ENCODE measurements at places on chromosomes 7 and 10.

- no peak for DNase-seq
- H3K4me3 ChIP-seq: no peak overlapping the region
- H3K27ac ChIP-seq: no peak overlapping the region
- no peaks in the 10 kb centered on the region for H3K36me3 ChIP-seq
- peaks cover 5% of the 10 kb centered on the region for H3K4me1 ChIP-seq
Observed at GRCh38 chr10:113069595-113069994, 119.5 kb downstream of the TCF7L2 start.

DNA sequence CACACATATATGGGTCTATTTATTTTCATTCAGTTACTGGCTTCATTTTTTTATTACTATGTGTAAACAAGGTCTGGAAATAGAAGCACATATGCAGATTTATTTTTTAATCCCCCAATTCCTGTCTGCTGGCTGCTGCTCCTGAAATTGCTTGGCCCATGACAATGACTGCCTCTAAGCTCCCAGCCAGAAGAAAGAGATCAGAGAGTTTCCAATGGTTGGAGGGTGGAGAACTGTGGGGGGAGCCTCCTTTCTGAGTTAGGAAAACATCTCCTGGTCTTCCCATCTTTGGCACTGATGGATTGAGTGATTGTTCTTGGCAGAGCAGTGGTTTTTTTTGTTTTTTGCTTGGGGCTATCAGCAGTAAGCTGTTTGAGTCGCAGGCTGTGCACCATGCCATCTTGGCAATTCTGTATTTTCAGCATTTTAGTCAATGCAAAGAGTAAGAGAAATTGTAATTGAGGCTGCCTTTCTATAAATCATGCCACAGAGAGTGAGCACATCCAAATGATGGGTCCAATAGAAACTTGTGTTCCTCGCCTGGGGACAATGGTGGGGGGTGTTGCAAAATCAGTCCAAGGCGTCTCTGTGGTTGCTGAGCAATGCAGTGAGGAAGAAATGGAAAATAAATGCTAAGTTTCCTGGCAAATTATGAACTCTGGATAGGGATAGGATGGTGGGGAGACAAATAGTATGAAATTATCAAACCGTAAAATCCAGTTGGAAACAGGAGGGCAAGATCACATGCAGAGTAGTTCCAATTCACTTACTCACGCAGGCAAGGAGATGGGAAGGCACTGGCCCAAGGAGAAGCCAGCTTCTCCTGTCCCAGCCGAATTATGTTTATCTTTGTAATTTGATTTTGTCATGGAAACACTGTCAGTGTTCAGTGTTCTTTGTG lies 382.4 kb downstream of the SORCS3 start:
- H3K27me3 ChIP-seq: no peaks in the 10 kb centered on the region
- peaks cover 10% of the 10 kb centered on the region for H3K4me1 ChIP-seq
- H3K4me3 ChIP-seq: no peak overlapping the region
- no peaks in the 10 kb centered on the region for H3K36me3 ChIP-seq
- H3K27ac ChIP-seq: no peak overlapping the region
- no peak for DNase-seq

DNA sequence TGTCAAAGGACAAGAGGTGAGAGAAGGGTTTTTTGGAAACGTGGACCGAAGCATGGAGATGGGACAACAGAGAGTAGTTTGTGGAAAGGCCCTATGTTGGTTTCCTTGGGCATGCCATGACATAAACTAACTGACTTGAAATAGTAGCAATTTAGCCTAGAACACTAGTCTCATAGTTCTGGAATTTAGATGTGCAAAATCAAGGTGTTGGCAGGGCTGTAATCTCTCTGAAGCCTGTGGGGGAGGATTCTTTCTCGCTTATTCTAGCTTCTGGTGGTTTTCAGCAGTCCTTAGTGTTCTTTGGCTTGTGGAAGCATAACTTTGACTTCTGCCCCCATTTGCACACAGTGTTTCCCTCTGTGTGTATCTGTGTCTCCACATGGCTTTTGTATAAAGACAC lies 283.4 kb downstream of the GFRA1 start:
- H3K4me1 ChIP-seq: peaks cover 11% of the 10 kb centered on the region
- no peaks in the 10 kb centered on the region for H3K27me3 ChIP-seq
- H3K4me3 ChIP-seq: no peak overlapping the region
- peaks cover 9% of the 10 kb centered on the region for H3K36me3 ChIP-seq
- no peak overlapping the region for H3K27ac ChIP-seq

- no peak overlapping the region for H3K4me3 ChIP-seq
- H3K36me3 ChIP-seq: no peaks in the 10 kb centered on the region
- peaks cover 13% of the 10 kb centered on the region for H3K27me3 ChIP-seq
- peak overlapping the region; percentile 43 for H3K27ac ChIP-seq
Observed at GRCh38 chr7:2016761-2017480, 215.8 kb downstream of the MAD1L1 start.

- H3K27me3 ChIP-seq: peaks cover 5% of the 10 kb centered on the region
- DNase-seq: no peak
- no peak overlapping the region for H3K4me3 ChIP-seq
- H3K36me3 ChIP-seq: no peaks in the 10 kb centered on the region
- no peaks in the 10 kb centered on the region for H3K4me1 ChIP-seq
Observed at GRCh38 chr7:5143935-5144903, 45.8 kb upstream of the WIPI2 start.

GRCh38 chr10:13016426-13016825 lies 14.9 kb upstream of the CCDC3 start:
- no peaks in the 10 kb centered on the region for H3K36me3 ChIP-seq
- no peak overlapping the region for H3K4me3 ChIP-seq
- H3K27ac ChIP-seq: no peak overlapping the region
- no peak for DNase-seq
- H3K27me3 ChIP-seq: no peaks in the 10 kb centered on the region
- H3K4me1 ChIP-seq: no peaks in the 10 kb centered on the region

DNA sequence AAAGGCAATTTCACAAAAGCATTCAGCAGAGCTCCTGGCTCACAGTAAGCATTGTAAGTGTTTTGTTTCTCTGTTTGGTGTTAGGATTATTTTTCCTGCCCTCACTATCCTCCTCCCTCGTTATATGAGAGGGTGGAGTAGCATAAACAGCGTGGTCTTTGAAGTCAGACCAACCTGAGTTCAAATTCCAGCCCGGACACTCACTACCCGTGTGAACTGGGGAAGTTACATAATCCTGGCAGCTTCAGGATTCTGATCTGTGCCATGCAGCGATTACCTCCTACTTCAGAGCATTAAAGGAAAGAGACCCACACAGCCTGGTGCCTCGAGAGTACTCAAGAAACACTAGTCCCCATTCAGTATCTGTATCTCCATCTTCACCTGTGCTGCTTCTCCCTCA lies 386.5 kb downstream of the INHBA start:
- H3K36me3 ChIP-seq: no peaks in the 10 kb centered on the region
- H3K27ac ChIP-seq: no peak overlapping the region
- no peaks in the 10 kb centered on the region for H3K27me3 ChIP-seq
- no peak overlapping the region for H3K4me3 ChIP-seq
- H3K4me1 ChIP-seq: no peaks in the 10 kb centered on the region

GRCh38 chr10:87579563-87579962 lies 74.9 kb downstream of the MINPP1 start:
- H3K27me3 ChIP-seq: peaks cover 2% of the 10 kb centered on the region
- no peak for DNase-seq
- H3K27ac ChIP-seq: no peak overlapping the region
- H3K36me3 ChIP-seq: no peaks in the 10 kb centered on the region
- no peak overlapping the region for H3K4me3 ChIP-seq

- peaks cover 18% of the 10 kb centered on the region for H3K27me3 ChIP-seq
- peak overlapping the region; percentile 92 for H3K4me3 ChIP-seq
- H3K27ac ChIP-seq: peak overlapping the region; percentile 92
- peaks cover 32% of the 10 kb centered on the region for H3K4me1 ChIP-seq
- no peaks in the 10 kb centered on the region for H3K36me3 ChIP-seq
Observed at GRCh38 chr10:43138757-43139241, 554 bp downstream of the CSGALNACT2 start.

DNA sequence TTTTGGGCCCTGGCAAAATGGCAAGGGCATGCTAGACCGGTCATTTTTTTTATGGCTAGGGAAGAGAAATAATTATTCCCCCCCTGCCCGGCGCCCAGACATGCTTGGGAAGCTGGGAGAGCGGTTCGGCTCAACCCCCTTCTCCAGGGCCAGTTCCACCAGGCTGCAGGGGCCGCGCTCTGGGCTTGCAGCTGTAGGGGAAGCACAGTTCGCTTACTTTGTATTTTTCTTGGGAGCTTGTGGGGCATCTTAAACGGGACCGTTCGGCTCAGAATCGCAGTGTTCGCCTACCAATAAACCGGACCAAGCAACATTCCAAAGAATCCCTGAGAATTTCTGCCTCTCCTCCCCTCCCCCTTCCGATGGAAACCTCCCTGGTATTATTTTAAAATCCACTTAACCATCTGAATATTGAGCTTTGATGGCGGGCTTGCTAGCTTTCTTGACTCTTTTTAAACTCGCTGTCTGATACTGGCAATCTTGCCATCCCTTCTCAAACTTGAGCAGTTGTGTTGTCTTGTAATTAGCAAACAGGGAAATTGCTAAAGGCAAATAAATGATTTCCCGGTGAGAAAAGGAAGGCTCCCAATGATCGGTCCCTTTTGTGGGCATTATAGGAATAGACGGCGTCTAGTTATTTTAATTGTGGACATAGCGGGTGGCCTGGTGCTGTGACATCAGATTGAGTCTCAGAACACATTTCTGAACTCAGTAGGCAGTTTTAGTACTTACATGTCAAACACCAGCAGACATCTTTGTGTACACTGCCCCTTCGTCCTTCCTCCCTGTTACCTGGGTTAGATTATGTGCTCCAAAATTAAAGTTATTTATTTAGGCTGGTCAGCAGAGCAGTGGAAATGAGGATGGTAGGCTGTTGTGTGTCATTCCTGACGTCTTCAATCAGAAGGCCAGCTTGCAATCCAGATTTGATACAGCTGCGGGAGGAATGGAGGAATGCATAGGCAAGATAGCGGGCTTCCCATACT lies 3.4 kb downstream of the TCF7L2 start:
- peaks cover 41% of the 10 kb centered on the region for H3K4me1 ChIP-seq
- H3K4me3 ChIP-seq: peak overlapping the region; percentile 87
- H3K27ac ChIP-seq: no peak overlapping the region
- no peaks in the 10 kb centered on the region for H3K36me3 ChIP-seq
- peaks cover 12% of the 10 kb centered on the region for H3K27me3 ChIP-seq

DNA sequence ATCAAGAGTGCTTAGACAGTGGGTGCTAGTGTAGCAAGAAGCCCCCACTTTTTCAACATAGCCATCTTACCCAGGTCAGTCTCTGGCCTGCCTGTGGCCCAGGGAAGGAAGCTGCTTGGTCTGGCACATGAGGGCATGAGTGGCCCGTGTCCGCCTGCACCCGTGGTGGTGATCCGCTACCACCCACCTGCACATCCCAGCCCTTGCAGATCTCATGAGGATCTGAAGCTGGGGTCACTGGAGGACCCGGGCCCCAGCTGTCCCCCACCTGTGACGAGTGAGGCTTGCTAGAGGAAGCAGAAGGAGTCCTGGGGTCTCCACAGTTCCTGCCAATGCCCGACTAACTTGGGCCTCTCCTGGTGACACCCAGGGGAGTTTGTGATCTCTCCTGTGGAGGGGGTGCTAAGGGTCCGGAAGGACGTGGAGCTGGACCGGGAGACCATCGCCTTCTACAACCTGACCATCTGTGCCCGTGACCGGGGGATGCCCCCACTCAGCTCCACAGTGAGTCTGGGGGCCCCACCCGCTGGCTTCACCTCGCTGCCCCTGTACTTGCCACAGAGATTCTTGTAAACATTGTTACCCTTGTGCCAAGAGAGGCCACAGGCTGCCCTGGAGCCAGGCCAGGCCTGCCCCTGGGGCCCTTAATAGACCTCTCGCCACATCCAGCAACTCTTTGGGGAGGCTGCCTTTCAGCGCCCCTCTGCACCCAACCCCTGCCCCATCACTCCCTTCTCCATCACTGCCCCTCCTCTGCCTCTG lies 10.8 kb upstream of the VSIR start:
- no peaks in the 10 kb centered on the region for H3K4me1 ChIP-seq
- no peak overlapping the region for H3K4me3 ChIP-seq
- H3K27me3 ChIP-seq: peaks cover 5% of the 10 kb centered on the region
- no peak overlapping the region for H3K27ac ChIP-seq
- H3K36me3 ChIP-seq: no peaks in the 10 kb centered on the region
- no peak for DNase-seq

DNA sequence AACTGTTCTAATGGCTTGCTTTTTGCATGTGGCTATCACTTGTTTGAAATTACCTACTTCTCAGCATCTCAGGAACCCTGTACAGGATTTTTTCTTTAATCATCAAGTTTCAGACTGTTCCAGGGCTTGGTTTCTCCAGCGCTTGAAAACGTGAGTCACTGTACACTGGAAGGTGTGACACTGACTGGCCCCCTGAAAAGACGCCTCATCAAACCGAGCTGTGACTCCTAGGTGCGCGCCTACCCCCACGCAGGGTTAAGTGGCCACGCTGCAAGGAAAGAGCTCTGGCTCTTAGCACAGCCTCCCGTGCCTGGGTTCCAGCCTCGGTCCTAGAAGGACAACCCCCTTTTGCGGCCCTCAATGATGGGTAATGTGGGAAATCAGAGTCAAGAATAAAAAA lies 81.0 kb downstream of the EBF3 start:
- peaks cover 83% of the 10 kb centered on the region for H3K4me1 ChIP-seq
- peaks cover 62% of the 10 kb centered on the region for H3K27me3 ChIP-seq
- H3K36me3 ChIP-seq: peaks cover 12% of the 10 kb centered on the region
- no peak for DNase-seq
- peak overlapping the region; percentile 89 for H3K4me3 ChIP-seq

DNA sequence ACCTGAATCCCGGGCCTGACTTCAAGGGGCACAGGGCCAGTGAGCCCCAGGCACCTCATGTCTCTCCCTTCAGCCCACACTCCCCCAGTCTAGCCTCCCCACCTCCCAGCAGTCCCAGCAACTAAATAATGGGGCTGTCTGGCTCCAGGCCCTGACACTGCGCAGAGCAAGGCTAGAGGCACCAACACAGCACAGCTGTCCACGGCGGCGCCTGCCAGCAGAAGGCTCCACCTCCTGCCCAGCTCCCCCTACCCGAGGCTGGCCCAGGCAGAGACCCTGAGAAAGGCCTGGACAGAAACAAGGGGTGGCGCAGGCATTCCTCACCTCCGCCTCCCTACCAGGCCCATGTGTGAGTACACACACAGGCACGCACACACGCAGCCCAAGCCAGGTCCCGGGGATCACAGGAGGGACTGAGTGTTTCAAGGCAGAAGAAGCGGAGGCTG lies 6.1 kb downstream of the KCNH2 start:
- H3K4me1 ChIP-seq: peaks cover 52% of the 10 kb centered on the region
- H3K27ac ChIP-seq: peak overlapping the region; percentile 99
- peak; percentile 48 for DNase-seq
- H3K27me3 ChIP-seq: peaks cover 15% of the 10 kb centered on the region
- H3K4me3 ChIP-seq: peak overlapping the region; percentile 80
